ENCODE measurements at places on chromosomes 7 and 10.
A peak's percentile ranks its signal among the peaks of the same experiment; 100 is the strongest.

GRCh38 chr10:97882142-97883091 is 32.8 kb downstream of the GOLGA7B start:
- no peak for DNase-seq

DNA sequence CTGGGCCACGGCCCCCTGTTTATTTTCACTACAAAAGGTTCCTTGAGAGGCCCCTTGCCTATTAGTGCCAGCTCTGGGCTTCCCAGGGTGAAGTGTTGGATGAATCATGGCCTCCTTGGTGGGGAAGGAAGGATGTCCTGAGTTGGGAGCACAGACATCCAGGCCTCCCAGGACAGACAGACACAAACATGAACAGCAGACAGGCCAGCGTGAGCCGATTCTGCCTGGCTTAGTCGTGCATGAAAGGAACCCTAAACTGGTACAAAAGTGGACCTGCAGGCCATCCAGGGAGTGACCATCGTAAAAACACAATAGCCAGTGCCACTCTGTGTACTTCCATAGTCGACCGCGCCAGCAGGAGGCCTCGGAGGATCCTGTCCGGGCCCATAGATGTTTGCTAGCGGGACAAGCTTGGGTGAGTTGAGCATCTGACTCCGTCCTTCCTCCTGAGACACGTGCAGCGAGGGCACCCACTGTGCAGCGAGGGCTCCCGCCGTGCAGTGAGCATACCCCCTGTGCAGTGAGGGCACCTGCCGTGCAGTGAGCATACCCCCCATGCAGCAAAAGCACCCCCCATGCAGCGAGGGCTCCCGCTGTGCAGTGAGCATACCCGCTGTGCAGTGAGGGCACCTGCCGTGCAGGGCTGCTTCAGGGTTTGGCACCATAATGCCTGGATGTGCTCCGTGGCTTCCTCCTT is 51.3 kb upstream of the PRKAR1B start:
- DNase-seq, result no peak

- DNase-seq, result no peak
Observed at GRCh38 chr7:127317447-127317961, 64.8 kb upstream of the GRM8 start.

DNA sequence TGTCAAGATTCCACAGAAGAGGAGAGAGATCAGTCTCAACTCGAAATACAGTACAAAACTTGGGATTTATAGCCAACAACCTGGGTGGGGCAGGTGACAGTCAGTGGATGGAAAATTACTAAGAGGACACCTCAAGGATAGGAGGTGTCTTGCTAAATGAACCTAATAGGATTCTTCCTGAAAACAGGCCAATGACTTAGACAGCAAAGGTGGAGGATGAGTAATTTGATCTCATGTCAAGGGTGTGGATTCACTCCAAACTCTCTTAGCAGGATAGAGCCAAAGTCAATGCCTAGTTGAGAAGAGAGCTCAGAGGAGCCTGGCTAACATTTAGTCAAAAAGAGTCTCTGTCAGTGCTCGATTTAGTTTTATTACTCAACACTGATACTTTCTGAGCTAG is 106.7 kb upstream of the INSYN2A start:
- no peak for DNase-seq

GRCh38 chr10:50224330-50224952 is 26.9 kb downstream of the ASAH2 start:
- DNase-seq, result peak; percentile 69

GRCh38 chr10:4477664-4478063 is 348.3 kb upstream of the AKR1E2 start:
- DNase-seq, result no peak

DNA sequence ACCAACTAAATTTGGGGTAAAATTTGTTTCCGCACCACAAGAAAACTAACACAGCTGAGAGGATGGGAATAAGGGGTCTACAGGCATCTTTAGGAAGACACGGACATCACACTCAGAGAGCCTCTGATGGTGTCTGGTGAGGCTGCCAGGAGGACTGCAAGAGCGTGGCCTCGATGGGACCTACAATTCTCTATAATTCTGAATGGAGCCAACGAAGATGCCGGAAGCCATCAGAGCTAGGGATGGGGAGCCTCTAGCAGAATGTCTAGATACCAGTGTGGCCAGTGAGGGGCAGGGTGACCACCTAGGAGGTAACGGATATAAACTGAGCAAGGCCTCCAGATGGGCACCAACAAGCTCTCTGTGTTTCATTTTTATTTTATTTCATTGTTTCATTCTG is 7.5 kb downstream of the GRID1 start:
- DNase-seq, result no peak

DNA sequence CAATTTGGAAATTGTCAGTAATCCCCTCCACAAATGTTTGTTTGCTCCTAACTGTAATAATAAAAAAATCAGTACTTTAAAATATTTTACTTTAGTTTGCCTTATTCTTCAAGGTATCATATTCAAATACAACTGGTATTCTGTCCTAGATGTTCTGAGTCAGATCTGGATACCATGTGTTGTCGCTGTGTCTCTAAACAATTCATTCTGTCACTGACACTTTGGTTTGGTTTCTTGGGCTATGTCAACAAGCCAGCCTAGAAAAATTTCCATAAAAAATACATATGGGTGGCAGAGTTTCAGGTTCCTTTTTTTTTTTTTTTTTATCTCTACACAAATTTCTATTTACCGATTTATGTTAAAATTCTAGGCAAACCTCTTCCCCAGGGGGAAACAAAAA is 33.2 kb upstream of the SEMA3D start:
- no peak for DNase-seq

- DNase-seq, result no peak
Observed at GRCh38 chr10:69733791-69734261, 67.9 kb upstream of the COL13A1 start.
